ENCODE measurements at places on chromosomes 2 and 18. TPM values are rescaled to one million over a fixed set of nuclear protein-coding genes. Genes with fewer than 3 reads are reported as not detected.

- no peak for DNase-seq
Measured at GRCh38 chr2:68742626-68743415, 8.2 kb downstream of the ARHGAP25 start.

- no peak for DNase-seq
Measured at GRCh38 chr18:74778191-74778847, 180.6 kb downstream of the ZNF407 start.

GRCh38 chr2:242098445-242099128 lies 229.1 kb downstream of the RTP5 start:
- no peak for DNase-seq

- no peak for DNase-seq
Measured at GRCh38 chr2:234091883-234092282, 41.4 kb downstream of the SPP2 start.

DNA sequence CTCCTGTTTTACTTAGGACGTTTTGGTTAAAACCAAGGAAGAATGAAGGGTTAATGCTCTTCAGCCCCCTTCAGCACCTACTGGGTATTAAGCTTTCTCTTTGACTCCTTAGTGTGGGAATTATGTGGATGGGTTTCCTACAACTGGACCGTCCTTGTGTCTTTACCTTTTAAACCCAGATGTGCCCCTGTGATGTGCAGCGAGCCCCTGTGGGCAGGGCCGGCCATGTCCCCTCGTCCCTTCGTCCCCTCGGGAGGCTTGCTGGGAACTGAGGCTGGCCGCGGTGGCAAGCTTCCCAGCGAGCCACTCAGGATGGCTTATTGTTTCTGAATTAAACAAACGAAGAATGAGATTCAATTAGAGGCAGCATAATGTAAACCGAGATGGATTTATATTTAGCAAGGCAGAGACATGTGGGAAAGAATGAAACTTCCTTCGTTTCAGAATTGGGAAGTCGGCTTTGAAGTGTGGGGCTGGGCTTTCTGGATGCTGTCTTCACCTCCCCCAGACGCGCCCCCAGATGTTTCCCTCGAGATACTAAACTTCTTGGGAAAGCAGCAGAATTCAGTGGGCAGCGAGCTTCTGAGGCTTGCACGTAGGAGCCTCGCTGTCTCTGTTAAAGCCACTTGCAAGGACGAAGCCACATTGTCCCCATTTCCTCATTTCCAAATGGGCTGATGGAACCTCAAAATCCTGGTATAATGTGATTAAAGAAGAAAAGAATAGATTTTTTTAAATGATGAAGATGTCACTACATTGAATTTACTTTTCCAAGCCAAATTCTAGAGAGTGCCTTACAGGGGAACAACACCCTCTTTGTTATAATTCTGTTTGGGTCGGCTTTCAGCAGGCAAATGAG lies 146.0 kb downstream of the VAPA start:
- no peak for DNase-seq

GRCh38 chr18:36127836-36128529 lies 1.2 kb downstream of the SLC39A6 start:
- no peak for DNase-seq

DNA sequence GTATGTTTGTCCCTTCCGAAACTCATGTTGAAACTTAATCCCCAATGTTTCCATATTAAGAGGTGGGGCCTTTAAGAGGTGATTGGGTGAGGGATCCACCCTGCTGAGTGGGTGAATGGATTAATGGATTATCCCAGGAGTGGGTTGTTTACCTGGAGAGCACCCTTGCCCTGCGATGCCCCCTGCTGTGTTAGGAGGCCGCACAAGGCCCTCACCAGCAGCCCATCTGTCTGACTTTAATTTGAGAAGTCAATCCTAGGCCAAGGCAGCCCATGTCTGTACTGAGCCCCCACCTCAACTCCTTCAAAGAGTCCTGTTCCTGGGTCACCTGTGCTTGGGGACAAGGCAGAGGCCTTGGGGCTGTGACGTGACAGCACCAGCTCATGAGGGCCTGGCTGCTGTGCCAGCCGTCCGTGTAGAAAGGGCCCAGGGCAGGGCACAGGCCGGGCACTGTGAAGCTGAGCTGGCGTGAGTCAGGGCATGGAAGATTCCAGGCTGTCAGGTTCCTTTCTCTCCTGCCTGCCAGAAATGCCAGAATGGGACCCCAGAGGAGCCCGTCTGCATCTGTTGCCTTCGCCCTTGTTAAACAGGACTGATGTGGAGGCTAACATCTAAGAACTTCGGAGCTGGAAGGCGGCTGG lies 21.3 kb upstream of the TAF1B start:
- no peak for DNase-seq

GRCh38 chr2:241728627-241729026 lies 5.8 kb upstream of the D2HGDH start:
- DNase-seq: no peak

DNA sequence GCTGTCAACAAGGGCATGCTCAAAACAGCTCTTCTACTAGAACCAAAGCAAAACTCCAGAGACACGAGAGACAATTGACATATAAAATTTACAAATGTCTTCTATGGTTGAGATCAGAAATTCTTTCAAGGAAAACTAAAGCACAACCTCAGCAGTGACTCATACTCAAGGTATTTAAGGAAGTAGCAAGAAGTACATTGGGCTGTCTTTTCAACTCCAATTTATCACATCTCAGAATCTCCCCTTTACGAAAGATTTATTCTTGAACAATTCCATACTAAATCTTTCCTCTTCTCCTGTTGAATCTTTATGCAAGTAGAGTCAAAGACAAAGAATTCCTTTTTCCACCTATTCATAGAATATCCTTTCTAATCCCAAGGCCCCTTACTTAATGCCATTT lies 324.0 kb downstream of the IRS1 start:
- peak; percentile 56 for DNase-seq

The GPR45 gene
- polyA plus RNA-seq: not detected

The CRYGC gene
- polyA plus RNA-seq: not detected

The ALK gene
- polyA plus RNA-seq: not detected

The HNMT gene
- 1.5 TPM for polyA plus RNA-seq

Measured in A549 (cell line).